ENCODE measurements at places on chromosomes 7 and 10.

DNA sequence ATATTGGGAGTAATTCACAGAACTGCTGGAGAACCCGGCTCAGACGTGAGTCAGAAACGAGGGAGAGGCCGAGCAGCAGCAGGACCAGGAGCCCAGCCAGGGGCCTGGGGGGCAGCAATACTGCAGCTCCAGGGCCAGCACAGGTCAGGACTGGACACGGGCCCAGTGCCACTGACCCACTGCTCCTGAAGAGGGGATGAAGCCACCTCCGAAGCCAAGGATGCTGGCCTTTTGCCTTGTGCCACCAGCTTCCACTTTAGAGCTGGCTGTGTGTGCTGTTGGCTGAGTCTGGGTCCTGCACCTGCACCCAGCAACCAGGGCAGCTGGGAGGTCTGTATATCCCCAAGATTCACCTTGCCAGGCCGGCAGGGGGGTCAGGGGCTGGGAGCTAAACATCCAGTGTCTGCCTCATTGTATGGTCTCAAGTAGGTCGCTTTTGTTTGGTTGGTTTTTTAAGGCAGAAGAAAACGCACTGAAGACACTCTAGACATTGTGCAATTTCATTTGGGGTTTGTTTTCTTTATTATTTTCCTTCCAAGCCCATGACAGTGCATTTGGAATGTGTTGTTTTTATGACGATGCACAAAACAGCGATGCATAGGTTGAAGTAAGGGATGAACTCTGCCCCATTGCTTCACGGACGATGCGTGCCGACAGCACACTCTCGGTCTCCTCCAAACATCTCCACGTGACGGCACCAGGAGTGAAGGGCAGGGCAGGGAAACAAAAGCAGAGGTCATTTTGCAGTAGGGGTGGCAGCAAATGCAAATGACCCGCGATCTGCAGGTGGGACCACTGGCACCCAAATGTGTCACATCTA is 27.7 kb upstream of the INSIG1 start:
- no peak for DNase-seq

DNA sequence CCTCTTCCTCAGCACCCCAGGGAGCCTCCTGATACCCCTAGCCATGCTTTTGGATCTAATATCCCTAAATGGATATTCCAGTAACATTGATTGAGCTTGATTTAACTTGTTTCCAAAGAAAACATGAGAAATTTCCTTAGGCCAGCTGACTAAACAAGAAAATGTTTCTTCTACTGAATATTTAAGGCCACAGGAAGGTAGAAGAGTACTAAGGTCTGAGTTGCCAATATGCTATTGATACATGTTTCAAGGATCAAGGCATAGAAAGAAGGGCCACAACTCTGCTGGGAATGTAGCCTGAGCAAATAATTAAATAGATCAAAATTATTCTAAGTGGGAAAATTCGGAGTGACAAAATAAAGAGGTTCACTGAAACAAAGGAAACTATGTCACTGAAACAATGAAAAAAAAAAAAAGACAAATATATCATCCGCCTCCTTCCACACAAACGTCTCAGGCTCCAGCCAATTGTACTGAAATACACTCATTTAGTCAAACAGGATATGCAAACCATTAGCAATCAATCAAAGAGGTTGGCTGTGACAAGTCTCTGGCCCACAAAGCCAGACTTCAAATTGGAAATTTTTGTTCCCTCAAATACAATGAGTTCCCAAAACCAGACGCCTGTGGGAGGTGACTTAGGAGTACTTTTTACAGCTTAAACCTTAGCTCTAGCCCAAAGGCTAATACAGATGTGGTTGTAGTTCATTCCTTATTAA is 396.2 kb downstream of the HTR7 start:
- DNase-seq: no peak

GRCh38 chr10:29617880-29618340 is 16.9 kb downstream of the SVIL start:
- no peak for DNase-seq

DNA sequence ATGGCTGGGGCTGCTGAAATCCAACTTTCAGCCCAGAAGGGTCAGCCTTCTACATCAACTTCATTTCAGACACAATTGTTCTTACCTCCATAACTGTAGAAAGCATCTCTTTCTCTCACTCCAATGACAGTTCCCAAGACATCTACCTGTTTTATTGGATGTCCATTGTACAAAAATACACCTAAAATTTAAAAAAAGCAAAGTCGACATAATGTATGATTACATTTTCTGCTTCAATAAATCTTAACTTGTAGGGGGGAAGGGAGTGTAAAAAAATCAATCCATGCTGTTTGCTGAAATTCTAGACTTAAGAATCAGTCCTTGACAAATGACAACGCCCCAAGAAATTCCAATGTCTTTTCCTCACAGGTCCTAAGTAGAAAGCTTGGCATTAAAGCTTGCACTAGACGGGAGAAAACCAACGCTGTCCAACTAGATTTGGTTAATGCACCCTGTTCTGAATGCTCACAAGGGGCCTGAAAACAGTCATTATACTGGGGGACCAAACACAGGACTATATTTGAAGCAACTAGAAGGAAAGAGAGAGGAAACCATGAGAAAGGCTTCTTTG is 7.5 kb downstream of the STN1 start:
- no peak for DNase-seq

- no peak for DNase-seq
These were observed 54.3 kb upstream of the WAC start for GRCh38 chr10:28478646-28479045.

DNA sequence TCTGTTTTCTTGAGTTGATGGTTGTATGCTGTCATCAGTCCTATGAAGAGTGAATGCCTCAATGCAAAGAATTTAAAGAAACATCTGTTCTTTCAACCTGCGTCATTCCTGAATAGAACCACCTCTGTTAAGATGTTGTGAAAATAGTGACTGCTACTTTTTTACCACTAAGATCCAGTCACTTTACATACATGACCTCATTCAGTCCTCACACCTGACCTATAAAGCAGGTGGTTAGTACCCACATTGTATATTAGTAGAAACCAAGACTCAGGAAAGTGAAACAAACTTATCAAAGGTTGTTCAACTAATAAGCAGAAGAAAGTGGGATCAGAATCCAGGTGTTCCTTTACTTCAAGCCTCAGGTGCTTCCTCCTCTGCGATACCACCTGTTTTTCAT is 64.8 kb downstream of the ITGB8 start:
- DNase-seq: no peak

- DNase-seq: no peak
These were observed 537 bp downstream of the NAPEPLD start for GRCh38 chr7:103148131-103148993.

DNA sequence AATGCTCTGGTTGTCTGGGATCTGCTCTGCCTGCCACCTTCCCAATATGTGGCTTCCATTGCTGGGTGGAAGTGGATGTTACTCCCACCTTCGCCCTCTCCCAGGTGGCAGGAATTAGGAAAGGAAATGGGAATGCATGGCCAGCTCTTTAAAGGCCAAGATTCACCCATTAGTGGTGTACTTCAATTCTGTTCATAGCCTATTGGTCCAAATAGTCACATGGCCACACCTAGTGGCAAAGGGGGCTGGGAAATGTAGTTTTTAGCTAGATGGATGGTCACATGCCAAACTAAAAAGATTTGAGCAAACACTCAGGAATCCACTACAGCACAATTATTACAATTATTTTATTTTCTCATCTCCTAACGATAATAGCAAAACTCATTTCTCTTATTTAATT is 135.1 kb downstream of the NPY start:
- DNase-seq: no peak

GRCh38 chr10:128083191-128083895 is 42.9 kb downstream of the MKI67 start:
- no peak for DNase-seq

DNA sequence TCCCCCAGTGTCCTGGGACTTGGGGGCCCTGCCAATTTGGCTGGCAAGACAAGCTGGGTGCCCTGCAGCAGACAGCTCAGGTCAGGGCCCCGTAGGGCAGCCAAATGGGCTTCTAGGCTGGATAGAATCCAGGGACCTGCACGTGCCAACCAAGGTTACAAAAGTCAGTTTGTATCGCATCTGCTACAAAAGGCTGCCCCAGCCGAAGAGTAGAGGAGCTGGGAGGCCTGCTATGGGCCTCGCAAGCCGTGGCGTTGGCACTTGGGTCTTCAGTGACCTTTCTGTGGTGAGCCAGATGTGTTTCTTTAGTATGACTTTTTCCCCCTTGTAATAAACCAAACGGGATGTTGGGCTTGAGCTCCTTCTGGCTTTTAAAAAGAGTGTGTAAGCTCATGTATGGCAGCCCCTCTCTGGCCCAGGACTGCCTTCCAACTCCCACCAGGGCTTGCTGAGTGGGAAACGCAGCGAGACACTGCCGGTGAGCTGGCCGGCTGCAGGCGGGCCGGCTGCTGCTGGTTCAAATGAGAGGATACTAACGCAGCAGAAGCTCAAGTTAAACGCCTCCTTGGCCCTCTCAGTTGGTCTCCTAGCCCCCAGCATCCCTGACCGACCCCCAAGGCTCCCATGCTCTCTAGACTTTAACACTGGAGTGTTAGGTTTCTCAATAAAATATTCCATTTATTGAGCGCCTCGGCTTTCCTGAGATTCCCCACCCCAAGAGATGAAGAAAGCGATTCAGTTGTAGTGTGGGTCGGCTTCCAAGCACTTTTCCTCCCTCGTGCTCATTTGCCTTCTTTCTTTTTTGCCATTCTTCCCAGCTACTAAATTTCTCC is 3.1 kb upstream of the HOXA10 start:
- no peak for DNase-seq

DNA sequence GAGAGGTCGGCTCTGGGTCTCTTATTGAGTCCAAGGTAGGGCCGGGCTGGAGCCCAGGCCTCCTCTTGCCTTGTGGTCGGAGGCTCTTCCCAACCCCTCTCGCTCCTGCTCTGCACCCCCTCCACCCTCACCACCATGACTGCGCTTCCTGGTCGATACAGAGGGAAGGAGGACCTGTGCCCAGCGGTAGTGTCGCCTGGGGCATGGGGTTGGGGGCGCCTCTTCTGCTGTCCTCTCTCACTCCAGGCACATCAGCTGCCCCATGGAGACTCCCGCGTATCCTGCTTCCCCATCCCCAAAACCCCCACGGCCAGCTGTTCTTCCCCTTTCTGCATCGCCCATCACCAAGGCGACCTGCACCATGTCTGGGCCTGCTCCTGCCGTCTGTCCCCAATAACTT is 44.4 kb downstream of the TMEM270 start:
- no peak for DNase-seq

DNA sequence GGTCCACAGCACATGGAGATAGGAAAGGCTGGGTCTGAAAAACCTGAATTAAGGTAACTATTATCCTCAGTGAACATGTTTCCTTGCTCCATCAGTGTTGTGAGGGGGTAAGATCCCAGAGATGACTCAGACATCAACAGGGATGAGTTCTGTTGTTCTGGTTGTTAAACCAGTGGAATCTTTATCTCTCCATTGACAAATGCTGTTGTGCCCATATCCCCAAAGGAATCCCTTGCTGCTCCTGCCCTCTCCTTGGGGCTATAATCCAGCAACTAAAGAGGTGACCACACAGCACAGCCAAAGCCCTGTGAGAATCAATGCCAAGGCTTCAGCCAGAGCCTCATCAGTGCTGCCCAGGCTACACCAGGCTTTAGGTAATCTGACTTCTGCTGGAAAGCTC is 113.4 kb downstream of the JAZF1 start:
- no peak for DNase-seq

GRCh38 chr10:60719721-60720120 is 58.6 kb upstream of the CDK1 start:
- DNase-seq: no peak

GRCh38 chr7:73893342-73894101 is 32.6 kb downstream of the TMEM270 start:
- DNase-seq: no peak

GRCh38 chr7:99677648-99678045 is 2.1 kb downstream of the CYP3A5 start:
- no peak for DNase-seq

GRCh38 chr7:85226361-85227085 is 39.7 kb upstream of the SEMA3D start:
- DNase-seq: no peak

DNA sequence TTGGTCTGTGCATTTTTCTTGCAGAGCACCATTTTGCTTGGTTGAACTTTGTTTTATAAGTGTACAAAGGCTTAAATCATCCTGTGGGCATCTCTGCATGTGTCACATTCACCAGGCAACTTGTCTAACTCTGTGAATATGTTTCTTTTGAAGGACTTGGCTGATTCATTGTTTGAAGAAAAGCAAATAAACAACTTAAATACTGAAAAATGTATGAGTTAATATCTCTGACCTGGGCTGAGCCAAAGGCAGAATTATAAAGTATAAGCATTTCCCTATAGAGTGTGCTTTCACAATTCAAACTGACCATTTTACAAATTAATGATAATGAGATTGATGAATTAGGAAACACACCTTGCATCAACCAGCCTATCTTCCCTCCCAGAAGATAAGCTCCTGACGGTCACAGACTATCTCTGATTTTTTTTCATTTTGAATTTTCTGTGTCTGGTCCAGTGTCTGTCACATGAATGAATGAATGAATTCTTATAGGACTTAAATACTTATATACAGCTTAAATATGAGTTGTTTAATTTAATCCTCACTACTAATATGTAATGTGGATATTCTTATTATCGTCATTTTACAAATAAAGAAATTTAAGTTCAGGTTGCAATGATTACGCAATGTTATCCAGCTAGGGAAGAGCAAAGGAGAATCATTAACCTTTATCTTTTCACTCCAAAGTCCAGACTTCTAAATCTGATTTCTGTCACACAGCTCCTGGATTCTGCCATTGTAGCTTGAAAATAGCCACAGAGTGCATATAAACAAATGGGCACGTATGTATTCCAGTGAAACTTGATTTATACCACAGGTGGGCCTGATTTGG is 182.0 kb upstream of the PHYHIPL start:
- no peak for DNase-seq

DNA sequence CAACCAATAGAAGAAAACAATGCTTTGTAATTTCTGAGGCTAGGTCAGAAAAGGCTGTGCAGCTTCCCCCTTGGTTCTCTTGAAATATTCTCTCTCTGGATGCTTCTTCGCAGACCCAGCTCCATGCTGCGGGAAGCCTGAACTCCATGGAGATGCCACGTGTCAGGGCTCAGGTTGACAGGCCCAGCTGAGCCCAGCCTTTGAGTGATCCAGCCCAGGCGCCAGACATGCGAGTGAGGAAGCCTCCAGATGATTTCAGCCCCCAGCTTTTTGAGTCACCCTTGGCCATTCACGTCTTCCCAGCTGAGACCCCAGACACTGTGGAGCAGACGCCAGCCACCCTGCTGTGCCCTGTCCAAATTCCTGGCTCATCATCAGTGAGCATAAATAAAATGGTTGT is 378.4 kb upstream of the NRP1 start:
- DNase-seq: no peak

GRCh38 chr10:132548106-132548823 is 10.7 kb downstream of the INPP5A start:
- DNase-seq: no peak

- DNase-seq: no peak
These were observed 126.8 kb downstream of the COBL start for GRCh38 chr7:51189777-51190176.
